Osteocyte (in vitro differentiated cells): ENCODE measurements at places on chromosomes 16 and 17. TPM values are rescaled to one million over a fixed set of nuclear protein-coding genes. Genes with fewer than 3 reads are reported as not detected.

DNA sequence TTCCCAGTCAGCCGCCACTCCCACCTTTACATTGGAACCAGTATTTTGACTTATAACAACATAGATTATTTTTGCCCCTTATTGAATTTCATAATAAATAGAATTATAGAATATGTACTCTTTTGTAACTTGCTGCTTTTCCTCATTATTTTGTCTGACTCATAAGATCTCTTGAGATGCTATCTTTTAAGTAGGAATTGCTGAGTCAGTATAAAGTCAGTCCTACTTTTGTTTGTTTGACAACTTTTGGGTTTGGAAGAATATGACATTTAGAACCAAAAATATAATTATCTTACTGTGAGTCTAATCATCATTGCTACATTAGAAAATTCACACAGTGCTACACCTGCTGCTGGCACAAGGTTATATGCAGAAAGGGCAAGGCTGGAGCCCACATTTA, 69.7 kb downstream of the STXBP4 start:
- H3K4me3 ChIP-seq: no peak overlapping the region
- H3K27me3 ChIP-seq: no peaks in the 10 kb centered on the region
- no peaks in the 10 kb centered on the region for H3K4me1 ChIP-seq
- H3K36me3 ChIP-seq: peaks cover 2% of the 10 kb centered on the region
- no peak for DNase-seq

DNA sequence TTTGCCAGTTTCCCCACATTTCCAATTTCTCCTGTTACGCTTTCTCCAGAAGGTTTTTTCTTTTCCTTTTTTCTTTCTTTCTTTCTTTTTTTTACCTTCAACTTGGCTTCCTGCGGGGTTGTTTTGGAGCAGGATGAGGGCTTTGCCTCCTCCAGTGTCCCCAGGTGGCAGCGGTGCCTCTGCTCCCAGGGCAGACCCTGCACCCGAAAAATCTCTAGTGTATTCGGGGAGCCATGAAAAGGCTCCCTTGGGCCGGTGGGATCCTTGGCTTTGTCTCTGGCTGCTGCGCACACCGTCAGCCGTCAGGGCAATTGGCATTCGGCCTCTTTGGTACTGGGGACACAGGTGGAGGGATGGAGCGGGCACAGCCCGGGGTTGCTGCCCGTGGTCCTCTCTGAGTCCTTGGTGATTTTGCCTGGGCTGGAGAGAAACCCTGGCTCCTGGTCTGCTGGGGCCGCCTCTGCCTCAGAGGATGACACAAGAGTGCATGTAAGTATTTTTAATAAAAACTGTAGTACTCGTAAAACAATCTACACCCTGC, 846 bp downstream of the ITGB3 start:
- peak overlapping the region; percentile 45 for H3K27ac ChIP-seq
- no peaks in the 10 kb centered on the region for H3K36me3 ChIP-seq
- H3K4me3 ChIP-seq: peak overlapping the region; percentile 79

DNA sequence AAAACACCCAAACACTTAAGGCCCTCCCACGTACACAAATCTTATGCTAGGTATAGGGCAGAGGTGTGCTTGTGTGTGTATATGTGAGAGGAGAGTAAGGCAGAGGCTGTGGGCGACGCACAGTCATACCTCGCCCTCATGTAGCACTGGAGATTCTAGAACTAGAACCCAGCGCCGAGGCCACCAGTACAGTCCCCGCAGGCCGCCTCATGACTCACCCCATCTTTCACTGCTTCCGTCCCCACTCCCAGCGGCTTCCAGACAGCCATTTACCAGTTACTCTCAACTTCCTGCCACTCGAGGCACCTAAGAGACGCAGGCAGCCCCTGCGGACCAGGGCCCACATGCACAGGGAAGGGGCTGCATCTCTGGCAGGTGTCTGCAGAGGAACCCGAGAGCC, 23.2 kb upstream of the CYTH1 start:
- H3K36me3 ChIP-seq: peaks cover 63% of the 10 kb centered on the region
- no peak for DNase-seq
- H3K4me3 ChIP-seq: no peak overlapping the region
- H3K27me3 ChIP-seq: no peaks in the 10 kb centered on the region
- H3K4me1 ChIP-seq: no peaks in the 10 kb centered on the region

GRCh38 chr16:75433732-75434413, 570 bp upstream of the CFDP1 start:
- H3K27ac ChIP-seq: peak overlapping the region; percentile 98
- peak overlapping the region; percentile 91 for H3K4me3 ChIP-seq
- H3K27me3 ChIP-seq: no peaks in the 10 kb centered on the region
- DNase-seq: peak; percentile 90
- H3K4me1 ChIP-seq: peaks cover 29% of the 10 kb centered on the region

Gene FTO
- 108 and 114 TPM in 2 replicates for total RNA-seq

Gene ATP5PD
- total RNA-seq: 195 and 212 TPM in 2 replicates

Gene EVI2A
- total RNA-seq: not detected in 2 replicates

Gene MYH2
- total RNA-seq: not detected in 2 replicates

Gene LLGL2
- 2.4 and 3.3 TPM in 2 replicates for total RNA-seq
